ENCODE measurements at places on chromosomes 1 and 21.
A peak's percentile ranks its signal among the peaks of the same experiment; 100 is the strongest.

- no peak for DNase-seq
Observed at GRCh38 chr21:15277466-15277865, 212.7 kb upstream of the NRIP1 start.

- DNase-seq, result no peak
Observed at GRCh38 chr1:28956038-28956464, 41.7 kb downstream of the EPB41 start.

- peak; percentile 23 for DNase-seq
Observed at GRCh38 chr1:158059984-158060383, 66.5 kb downstream of the KIRREL1 start.

DNA sequence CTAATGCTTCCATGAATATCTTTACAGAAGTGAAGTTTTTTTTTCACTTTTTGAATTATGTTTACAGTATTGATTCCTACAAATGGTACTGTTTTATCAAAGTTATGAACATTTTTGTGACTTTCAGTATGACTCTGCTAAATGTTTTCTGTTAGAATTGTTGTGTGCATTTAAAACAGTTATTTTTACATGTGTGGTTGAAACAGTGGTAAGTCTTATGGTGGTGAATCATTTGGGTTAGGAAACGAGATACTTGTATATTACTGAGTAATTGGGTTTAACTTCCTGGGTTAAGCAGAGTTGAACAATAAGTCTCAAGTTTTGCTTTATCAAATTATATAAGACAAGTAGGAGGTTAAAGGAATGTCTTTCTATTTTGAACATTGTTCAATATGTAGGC, 66.8 kb downstream of the VPS13D start:
- no peak for DNase-seq

GRCh38 chr21:41953249-41953830, 478 bp downstream of the C2CD2 start:
- no peak for DNase-seq

- DNase-seq, result no peak
Observed at GRCh38 chr21:21345872-21346271, 347.7 kb downstream of the NCAM2 start.

DNA sequence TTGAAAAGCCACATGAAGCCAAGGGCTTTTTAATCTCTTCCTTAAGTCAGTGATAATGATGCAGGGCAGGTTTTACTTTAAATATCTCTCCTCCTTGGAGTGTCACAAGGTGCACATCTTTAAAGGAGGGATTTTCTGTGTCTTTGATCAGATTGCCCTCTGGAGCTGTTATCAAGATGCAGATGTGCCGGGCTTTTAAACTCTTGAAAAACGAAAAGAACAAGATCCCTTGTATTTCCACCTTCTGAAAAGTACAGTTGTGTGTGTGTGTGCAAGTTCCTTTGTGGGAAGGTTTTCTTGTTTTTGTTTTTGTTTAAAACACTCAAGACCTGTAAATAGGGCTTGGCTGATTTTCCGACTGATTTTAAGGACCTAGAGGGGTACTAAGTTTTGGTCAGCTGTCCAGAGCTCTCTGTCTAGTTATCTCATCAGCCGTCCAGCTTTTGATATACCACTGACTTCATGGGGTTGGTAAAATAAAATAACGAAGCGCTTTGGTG, 1.6 kb downstream of the MARK1 start:
- DNase-seq, result no peak

DNA sequence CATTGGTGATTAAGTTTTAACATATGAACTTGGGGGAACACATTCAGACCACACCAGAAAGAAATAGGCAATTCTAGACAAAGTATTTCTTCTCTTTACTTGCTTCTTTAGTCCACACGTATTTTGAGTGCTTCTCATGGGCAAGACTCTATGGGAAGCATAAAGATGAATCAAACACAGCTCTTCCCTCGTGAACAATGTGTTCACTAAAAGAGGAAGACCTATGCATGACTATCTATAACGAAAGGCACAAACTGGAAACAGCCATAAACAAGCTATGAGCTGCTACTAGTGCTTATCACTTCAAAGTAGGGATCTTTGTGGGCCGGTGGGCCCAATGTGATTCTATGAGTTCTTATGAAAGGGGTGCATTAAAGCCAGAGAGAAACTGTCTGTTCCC, 53.0 kb upstream of the PRDX6 start:
- no peak for DNase-seq

- peak; percentile 93 for DNase-seq
Observed at GRCh38 chr1:999725-1000356, at the start of gene HES4. HES4 (minus strand) TSS chr1:1000097; CDS start chr1:999973, 124 bp downstream.

DNA sequence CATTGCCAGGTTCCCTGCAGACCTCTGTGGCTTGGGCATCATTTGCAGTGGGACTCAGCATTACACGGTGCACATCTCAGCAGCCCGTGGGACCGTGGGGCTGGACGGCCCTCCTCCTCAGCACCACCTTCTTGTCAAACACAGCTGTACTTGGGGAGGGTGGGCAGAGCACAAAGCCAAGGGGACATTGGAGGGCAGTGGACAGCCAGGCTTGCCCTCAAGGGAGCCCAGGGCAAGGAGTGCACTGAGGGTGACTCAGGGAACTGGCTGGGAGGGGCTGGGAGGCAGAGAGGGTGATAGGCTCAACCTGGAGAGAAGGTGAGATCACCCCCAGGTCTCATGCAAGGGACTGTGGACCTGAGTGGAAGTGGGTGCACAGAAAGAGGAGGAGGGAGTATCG, 3.4 kb downstream of the CAPN9 start:
- DNase-seq, result no peak

- DNase-seq, result no peak
Observed at GRCh38 chr1:87243573-87243972, 85.1 kb upstream of the LMO4 start.

DNA sequence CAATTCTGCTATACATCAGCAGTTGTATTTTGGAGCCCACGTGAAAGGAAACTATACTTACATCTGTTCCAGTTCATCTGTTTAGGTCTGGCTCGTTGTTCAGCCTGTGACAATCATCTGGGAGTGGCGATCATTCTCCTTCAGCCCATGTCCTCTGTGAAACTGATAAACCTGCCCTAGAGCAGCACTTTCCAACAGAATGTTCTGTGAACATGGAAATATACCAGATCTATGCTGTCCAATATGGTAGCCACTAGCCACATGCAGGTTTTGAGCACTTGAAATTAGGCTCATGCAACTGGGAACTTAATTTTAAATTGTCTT, 24.5 kb upstream of the COQ8A start:
- DNase-seq, result no peak

- peak; percentile 92 for DNase-seq
Observed at GRCh38 chr21:45970674-45971615, 10.6 kb upstream of the COL6A1 start.

DNA sequence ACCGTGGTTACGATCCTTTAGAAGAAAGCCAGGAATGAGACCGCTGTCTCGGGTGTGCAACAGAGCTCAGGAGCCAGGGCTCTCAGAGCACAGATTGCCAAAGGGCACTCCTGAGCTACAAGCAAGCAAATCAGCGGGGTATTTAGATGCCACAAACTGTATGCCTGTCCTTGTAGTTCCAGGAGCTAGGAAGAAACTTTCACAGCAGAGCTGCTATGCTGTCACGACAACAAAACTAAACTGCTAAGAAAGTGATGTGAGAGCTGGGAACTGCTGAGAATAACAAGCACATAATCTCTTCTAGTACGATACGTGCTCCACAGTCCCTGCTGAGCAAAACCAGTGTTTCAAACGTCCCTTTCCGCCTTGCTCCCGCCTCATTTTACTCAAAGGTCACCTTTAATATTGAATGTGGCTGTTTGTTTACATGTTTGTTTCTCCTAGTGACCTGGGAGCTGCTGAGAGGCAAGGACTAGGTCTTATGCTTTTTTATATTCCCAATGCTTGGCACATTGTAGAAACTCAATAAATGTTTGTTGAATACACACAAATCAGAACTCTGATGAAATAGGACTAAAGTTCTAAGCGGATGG, 14.7 kb downstream of the GREM2 start:
- DNase-seq, result no peak

GRCh38 chr1:6960291-6960811, 175.1 kb downstream of the CAMTA1 start:
- DNase-seq, result no peak

- no peak for DNase-seq
Observed at GRCh38 chr1:81115422-81115821, 685.3 kb upstream of the ADGRL2 start.

DNA sequence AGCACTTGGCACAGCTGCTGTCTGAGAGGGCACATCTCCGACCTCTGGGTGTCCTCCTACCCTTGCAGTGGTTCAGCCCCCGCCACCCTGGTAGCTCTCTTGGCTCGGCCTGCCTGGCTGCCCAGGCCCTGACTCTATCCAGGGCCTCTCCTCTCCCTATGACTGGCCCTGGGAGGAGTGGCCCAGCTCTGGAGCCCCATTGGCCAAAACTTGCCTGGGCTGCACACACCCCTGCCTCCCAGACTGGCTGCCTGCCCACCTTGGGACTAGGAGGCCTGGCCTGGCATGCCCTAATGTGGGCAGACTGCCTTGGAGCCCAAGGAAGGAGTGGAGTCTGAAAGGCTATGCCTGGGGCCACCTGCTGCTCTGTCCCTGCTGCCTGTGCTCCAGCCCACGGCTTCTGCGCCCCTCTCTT, 33.6 kb downstream of the ACOT11 start:
- no peak for DNase-seq

- no peak for DNase-seq
Observed at GRCh38 chr1:59126366-59126765, 170.5 kb upstream of the FGGY start.

DNA sequence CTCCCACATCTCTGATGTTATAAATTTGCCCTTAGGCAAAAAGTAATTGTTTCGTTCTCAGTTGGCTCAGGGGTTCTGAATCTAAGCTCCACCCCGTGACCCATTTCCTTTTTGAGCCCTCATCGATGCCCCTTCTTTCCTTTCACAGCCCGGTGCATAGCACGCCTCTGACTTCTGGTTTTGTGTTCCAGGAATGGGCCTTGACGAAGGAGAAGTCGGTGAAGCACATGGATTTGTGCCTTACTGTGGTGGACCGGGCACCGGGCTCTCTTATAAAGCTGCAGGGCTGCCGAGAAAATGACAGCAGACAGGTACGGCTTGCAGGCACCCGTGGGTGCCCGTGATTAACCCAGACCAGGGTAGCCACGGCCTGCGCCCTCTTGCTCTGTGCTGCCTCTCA, 151.9 kb downstream of the PGBD5 start:
- no peak for DNase-seq

DNA sequence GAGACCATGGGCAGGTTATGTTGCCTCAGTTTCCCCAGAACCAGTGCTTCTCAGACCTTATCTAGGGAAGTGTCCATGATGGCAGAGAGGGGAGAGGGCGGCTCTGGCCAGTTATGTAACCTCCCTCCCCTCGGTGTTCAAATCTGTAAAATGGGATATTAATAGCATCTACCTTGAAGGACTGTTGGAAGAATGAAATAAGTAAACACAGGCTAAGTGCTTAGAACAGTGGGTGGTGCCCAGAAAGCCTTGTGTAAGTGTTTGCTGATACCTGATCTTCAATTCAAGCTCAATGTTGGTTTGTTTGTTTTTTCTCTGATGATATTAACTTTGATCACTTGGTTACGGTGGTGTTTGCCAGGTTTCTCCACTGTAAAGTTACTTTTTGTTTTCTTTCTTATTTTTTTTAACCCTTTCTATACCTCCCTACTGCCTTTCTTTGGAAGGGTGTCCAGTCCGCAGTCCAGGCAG, 34.9 kb downstream of the EPHA2 start:
- no peak for DNase-seq

DNA sequence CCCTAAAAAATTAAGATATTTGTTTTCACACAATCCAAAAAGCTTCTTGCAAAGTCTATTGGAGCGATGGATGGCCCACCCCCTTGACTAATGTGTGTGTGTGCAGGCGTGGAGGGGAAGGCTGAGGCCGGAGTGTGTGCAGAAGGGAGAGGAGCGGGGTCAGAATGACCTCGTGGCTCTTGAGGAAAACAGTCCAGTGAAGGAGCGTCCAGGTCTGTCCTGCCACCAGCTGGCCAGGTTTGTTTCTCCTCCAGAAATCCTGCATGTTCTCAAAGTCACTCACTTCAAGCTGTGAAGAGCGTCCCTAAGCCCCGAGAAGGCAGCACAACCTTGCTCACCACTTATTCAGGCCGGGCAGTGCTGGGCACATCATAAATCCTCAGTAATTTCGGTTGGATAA, 69.5 kb upstream of the SSX2IP start:
- DNase-seq, result no peak

DNA sequence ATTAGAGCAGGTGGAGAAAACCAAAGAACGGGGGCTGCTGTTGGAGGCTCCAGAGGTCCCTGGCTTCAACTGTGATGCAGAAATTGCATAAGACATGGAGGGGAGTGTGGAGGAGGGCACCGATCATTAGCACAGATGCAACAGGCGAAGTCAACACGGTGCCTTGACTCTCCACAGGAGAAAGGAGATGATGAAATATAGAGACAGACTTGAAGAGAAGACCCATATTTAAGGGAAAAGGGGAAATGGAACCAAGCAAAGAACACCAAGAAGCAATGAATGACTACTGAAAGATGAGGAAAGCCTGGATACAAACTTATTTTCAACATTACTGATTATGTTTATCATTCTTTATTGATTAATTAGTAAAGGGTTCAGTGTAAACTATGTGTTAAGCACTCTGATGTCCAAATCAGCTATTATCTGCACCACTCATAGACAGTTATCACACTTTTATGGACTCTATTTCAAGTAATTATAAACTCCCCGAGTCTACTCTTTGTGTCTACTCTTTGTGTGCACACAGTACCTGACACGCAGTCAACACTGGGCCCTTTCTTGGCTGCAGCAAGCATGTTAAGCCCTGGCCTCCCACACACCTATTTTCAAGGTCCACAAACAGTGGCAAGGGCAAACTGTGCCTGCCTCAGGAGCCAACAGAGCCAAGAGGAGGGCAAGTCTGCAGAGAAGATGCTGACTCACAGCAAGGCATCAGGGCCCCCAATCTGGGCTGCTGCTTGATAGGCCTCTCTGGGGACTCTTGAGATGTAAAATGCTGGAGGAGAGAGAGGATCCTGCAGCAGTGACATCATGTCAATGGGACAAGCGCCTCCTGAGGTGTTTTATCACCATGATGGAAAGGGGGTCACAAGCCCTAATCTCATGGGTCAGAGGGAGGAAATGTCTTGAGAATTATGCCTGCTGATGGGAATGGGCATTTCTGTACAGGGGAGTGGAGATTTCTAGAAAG, 17.6 kb downstream of the PCNX2 start:
- DNase-seq, result no peak

DNA sequence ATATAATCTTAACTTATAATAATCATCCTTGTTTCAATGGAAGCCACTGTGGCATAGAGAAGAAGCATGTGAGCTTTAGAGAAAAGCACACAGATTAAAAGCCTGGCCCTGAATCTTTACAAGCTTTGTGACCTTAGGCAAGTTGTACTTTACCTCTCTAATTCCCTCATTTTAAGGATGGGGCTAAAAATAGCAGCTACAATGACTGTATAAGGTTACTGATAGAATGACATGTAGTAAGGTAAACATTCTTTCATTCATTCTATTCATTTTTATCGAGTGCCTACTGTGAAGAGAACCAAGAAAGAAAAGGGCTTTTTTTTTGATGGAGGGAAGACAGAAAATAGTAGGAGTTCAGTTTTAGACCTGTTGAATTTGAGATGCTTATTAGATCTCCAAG, 25.6 kb downstream of the CDKN2C start:
- no peak for DNase-seq

Data from H1 (cell line).